ENCODE measurements at places on chromosomes 4 and X.
A peak's percentile ranks its signal among the peaks of the same experiment; 100 is the strongest.

- DNase-seq: peak; percentile 24
Measured at GRCh38 chrX:39309721-39310152, 508.5 kb downstream of the MID1IP1 start.

DNA sequence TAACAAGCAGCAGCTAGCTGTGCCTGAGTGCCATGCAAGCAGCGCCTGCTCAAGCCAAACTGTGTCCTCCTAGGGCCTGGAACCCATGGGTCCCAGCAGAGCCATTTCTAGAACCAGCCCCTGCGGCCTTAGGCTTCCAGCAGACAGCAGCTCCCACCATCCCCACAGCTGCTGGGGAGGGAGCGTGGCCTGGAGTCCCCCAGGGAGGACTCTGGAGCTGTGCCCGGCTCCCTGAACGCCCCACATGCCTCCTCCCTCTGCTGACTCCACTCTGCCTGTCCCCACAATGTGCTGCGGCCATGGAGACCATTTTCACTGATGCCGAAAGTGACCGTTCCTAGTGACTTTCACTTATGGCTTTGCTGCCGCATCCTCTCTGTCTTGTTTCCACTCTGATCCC, 45.9 kb downstream of the GAK start:
- no peak for DNase-seq

DNA sequence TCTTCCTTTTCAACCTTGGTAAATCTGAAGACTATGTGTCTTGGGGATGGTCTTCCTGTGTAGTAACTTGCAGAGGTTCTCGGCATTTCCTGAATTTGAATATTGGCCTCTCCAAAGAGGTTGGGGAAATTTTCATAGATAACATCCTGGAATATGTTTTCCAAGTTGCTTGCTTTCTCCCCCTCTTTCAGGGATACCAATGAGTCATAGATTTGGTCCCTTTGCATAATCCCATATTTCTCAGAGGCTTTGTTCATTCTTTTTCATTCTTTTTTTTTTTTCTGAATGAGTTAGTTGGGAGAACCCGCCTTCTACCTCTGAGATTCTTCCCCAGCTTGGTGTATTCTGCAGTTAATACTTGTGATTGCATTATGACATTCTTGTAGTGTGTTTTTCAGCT, 549.2 kb upstream of the AMOT start:
- no peak for DNase-seq

- DNase-seq: peak; percentile 33
Measured at GRCh38 chr4:6674500-6675149, 19.1 kb upstream of the S100P start.

- no peak for DNase-seq
Measured at GRCh38 chr4:6309777-6310176, 40.1 kb downstream of the WFS1 start.

DNA sequence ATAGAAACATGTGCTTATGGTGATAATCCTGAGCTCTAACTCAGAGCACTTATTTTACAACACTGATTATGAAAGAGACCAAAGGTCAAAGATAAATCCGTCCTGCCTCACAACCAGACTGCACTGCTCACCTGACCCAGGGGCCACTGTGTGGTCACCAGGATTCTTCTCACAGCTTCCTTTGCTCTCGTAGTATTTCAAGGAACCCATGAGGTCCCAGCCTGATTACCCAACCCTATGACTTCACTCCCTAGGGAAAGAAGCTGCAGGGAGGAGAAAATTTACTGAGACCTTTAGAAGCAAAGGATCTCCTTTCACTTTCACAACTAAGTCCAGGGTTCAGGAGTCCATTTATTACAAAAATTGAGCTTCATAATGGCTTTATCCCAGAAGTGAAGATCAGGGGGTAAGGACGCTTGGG, 9.6 kb downstream of the SLC25A5 start:
- DNase-seq: no peak
